ENCODE measurements at places on chromosomes 11 and 22.

DNA sequence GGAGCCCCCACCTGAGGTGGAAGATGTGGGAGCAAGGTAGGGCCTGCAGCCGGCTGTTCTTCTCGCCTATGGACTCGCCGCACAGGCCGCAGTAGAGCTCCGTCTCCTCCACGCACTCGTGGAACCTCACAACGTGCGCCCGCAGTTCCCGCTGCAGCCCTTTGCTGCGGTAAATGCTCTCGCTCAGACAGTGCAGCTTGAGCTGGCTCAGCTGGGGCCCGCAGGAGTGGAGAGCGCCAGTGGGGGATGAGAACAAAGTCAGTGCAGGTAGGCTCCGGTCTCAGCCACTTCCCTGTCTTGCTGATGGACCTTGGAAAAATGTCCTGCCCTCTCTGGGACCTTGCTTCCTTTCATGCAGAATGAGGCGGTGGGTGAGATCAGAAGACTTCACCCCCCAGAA lies 10.2 kb downstream of the RAPSN start:
- DNase-seq, result no peak

- no peak for DNase-seq
These were observed 32.6 kb downstream of the KIAA0930 start for GRCh38 chr22:45207981-45208664.

DNA sequence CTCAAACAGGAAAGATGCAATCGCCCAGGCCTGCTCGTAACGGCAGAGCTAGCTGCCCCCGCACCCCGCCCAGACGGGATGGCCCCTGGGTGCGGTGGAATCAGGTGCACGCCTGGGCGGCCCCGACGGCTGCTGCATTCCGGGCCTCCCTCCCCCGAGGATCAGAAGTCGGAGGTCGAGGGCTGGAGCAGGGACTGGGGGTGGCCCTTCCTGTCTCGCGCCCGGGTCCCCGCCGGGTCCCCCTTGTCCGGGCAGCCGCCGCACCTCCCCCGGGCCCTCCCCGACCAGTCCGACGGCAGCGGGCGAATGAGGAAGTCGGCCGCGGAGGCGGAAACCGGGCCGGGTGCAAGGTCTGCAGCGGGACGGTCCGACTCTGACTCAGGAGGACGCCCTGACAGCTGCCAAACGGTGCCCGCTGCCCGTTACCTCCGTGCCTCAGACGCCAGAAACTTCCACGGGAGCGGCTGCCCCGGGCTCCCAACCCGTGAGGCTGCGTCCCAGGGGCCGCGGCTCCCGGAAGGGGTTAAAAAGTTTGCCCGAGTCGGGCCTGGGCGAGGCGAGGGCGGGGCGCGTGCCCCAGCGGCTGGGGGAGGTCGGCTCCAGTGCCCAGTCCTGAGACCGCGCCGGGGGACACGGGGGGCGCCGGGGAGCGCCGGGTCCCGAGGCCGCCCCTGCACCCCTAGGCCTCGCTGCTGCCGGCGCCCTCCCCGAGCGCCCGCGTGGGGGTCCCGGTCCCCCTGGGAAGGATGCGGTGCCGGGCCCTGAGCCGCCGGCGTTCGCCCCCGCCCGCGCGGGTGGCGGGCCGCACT lies 663 bp downstream of the MYH9 start:
- DNase-seq, result no peak

- no peak for DNase-seq
These were observed 80.2 kb downstream of the CCDC34 start for GRCh38 chr11:27282806-27283205.

DNA sequence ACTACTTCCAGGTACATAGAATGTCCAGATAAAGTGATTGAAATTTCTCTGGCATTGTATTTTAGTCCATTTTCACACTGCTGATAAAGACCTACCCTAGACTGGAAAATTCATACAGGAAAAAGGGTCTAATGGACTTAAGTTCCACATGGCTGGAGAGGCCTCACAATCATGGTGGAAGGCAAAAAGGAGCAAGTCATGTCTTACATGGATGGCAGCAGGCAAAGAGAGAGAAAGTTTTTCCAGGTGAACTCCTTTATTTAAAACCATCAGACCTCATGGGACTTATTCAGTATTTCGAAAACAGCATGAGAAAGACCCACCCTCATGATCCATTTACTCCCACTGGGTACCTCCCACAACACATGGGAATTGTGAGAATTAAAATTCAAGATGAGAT lies 1359.7 kb upstream of the RAG2 start:
- no peak for DNase-seq

DNA sequence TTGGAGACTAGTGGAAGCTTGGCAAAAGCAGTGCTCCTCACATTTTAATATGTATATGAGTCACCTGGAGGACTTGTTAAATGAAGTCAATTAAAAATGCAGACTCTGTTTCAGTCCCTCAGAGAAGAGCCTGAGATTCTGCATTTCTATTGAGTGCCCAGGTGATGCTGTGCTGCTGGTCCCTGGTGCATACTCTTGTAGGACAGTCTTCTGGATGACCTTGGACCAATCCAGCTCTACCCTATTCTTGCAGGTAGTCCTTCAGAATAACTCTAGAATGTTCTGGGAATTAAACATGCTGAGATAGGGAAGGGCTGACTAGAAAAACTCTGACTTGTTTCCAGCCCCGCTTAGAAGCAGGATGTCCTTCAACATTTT lies 115.9 kb downstream of the CASP12 start:
- no peak for DNase-seq

All from GOT3 (cell line).